Activated B cell treated with CpG ODN at 0.5 μM for 24 hours (primary cell): ENCODE measurements at places on chromosomes 4 and X. TPM values are rescaled to one million over a fixed set of nuclear protein-coding genes. Genes with fewer than 3 reads are reported as not detected.
A peak's percentile ranks its signal among the peaks of the same experiment; 100 is the strongest.

DNA sequence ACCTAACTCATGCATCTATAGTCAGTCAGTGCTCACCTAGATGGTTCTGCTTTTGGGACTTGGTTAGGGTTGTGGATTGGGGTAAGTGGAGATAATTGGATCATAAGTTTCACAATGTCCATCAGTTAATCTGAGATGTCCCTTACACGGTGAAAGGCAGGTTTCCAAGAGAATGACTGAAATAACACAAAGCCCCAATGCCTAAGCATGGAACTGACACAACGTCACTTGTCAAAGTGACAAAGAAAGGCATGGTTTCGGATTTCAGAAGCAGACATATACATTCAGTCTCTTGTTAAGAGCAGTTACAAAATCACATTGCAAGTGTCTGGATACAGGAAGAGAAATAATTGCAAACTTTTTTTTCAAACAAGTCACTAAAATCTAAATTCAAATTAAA, 1456.9 kb downstream of the TECRL start:
- no peak overlapping the region for H3K4me3 ChIP-seq
- no peak overlapping the region for H3K27ac ChIP-seq
- H3K36me3 ChIP-seq, result no peaks in the 10 kb centered on the region
- H3K27me3 ChIP-seq, result no peaks in the 10 kb centered on the region
- H3K4me1 ChIP-seq, result no peaks in the 10 kb centered on the region

- H3K36me3 ChIP-seq, result no peaks in the 10 kb centered on the region
- H3K4me1 ChIP-seq, result no peaks in the 10 kb centered on the region
- no peak overlapping the region for H3K27ac ChIP-seq
- DNase-seq, result no peak
- H3K27me3 ChIP-seq, result peaks cover 7% of the 10 kb centered on the region
These were observed 44.7 kb upstream of the TET2 start for GRCh38 chr4:105102016-105102415.

The ARX gene
- not detected in 2 replicates for total RNA-seq

DNA sequence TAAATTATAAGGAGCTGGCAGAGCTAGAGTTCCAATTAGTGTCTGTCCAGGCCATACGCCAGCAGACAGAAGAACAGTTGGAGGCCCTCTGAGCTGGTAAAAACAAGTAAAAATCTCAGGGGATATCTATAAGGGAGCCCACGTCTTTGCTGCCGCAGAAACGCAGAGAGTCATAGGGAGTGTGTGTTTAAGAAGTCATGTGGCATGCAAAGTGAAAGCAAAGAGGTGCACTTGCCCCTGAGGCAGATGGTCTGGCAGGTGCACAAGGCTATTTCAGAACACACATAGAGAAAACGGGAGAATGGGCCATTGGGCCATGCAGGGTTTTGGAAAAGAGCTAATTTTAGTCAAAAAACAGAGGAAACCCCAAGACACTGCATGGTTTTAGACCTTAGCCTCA, 92.7 kb downstream of the NAP1L3 start:
- H3K4me3 ChIP-seq, result no peak overlapping the region
- no peak overlapping the region for H3K27ac ChIP-seq
- H3K36me3 ChIP-seq, result no peaks in the 10 kb centered on the region
- H3K27me3 ChIP-seq, result no peaks in the 10 kb centered on the region
- no peak for DNase-seq

GRCh38 chrX:69366183-69366582, 137.9 kb upstream of the NALF2 start:
- no peak overlapping the region for H3K27ac ChIP-seq
- H3K36me3 ChIP-seq, result no peaks in the 10 kb centered on the region
- H3K4me1 ChIP-seq, result no peaks in the 10 kb centered on the region

- DNase-seq, result no peak
- H3K27ac ChIP-seq, result no peak overlapping the region
- no peaks in the 10 kb centered on the region for H3K4me1 ChIP-seq
- H3K36me3 ChIP-seq, result no peaks in the 10 kb centered on the region
These were observed 76.7 kb downstream of the FHIP1A start for GRCh38 chr4:151485541-151486131.

- peak overlapping the region; percentile 91 for H3K4me3 ChIP-seq
- DNase-seq, result no peak
- H3K27ac ChIP-seq, result peak overlapping the region; percentile 92
- no peaks in the 10 kb centered on the region for H3K27me3 ChIP-seq
- H3K4me1 ChIP-seq, result peaks cover 35% of the 10 kb centered on the region
- peaks cover 38% of the 10 kb centered on the region for H3K36me3 ChIP-seq
These were observed 1.8 kb downstream of the NOP14 start for GRCh38 chr4:2961421-2961810.

- H3K4me1 ChIP-seq, result no peaks in the 10 kb centered on the region
- H3K27me3 ChIP-seq, result no peaks in the 10 kb centered on the region
- no peak overlapping the region for H3K27ac ChIP-seq
- DNase-seq, result no peak
- no peaks in the 10 kb centered on the region for H3K36me3 ChIP-seq
These were observed 53.0 kb upstream of the SOD3 start for GRCh38 chr4:24742335-24742734.
